ENCODE measurements at places on chromosomes 6 and 20. TPM values are rescaled to one million over a fixed set of nuclear protein-coding genes. Genes with fewer than 3 reads are reported as not detected.

Gene PNLDC1
- polyA plus RNA-seq: 1.3 TPM

Gene MYH7B
- 1.9 TPM for polyA plus RNA-seq

Gene SULF2
- 63.4 TPM for polyA plus RNA-seq

Gene GHRH
- not detected for polyA plus RNA-seq

Data from right renal pelvis (tissue), 4 donors.